ENCODE measurements at places on chromosomes 3 and 15. TPM values are rescaled to one million over a fixed set of nuclear protein-coding genes. Genes with fewer than 3 reads are reported as not detected.

DNA sequence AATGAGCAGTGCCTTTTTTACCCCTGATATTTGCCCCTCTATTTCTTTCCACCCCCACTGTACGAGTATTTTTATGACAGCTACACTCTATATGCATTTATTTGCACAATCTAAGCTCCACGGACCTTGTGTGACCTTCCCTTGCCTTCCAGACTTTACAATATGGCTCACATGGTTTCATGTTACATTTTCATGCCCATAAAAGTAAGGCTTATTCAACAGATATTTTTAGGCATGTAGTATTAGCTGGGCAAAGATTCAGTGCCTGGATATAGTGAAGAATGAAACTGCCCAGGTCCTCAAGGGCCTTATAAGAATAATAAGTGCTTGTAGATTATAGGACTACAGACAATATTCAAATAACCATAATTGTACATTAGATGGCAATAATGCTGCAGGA, 481.9 kb upstream of the CNTN4 start:
- ATAC-seq, result no peak

DNA sequence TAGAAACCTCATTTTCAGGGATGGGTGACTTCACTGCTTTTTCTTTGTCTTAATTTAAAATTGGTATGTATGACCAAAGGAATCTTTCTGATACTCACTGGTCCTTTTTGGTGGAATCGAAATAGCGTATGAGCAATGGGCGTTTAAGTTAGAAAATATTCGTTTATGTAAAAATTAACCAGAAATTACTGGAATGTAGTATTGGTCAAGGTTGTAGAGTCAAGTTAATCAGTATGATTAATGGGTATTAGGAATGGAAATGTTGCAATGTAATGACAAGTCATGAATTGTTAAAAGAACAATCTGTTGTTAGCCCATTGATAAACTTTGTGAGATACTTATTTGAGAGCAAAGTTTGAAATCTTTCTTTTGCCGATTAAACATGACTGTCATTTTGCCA, 36.9 kb downstream of the AKAP13 start:
- ATAC-seq, result no peak

- no peak for ATAC-seq
Measured at GRCh38 chr3:95733336-95733735, 1081.1 kb upstream of the EPHA6 start.

DNA sequence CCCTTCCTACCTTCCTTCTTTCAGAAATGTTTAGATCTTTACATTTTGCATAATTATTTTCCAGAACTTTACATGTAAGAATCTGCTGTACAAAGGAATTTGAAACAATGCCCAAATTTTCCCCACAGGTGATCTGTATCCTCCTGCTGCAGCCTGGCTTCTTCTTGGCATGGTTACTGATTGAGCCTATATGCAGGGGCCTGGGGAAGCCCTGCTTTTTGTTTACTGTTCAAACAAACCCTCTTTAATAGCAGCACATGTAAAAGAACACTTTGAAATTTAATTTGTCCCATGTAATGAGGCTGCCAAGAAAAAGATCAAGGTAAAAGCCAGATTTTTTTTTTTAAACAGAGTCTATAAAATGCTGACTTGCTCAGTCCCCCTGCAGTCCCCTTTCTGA, 432.2 kb downstream of the TUSC7 start:
- ATAC-seq, result no peak

GRCh38 chr15:55587321-55588069, 650 bp downstream of the PYGO1 start:
- peak; percentile 18 for ATAC-seq

- no peak for ATAC-seq
Measured at GRCh38 chr3:185549651-185550111, 2.7 kb downstream of the LIPH start.

- ATAC-seq, result no peak
Measured at GRCh38 chr3:131147534-131147933, 120.9 kb downstream of the NEK11 start.

GRCh38 chr15:34583399-34584329, at the start of gene GOLGA8B:
Gene GOLGA8B, minus strand, starts transcription at chr15:34583651. Its CDS starts 47,739 bp downstream, at chr15:34535912.
- peak; percentile 77 for ATAC-seq

The EPHA6 gene
- total RNA-seq, result not detected

The CGNL1 gene
- total RNA-seq, result not detected
